ENCODE measurements at places on chromosomes 5 and 9. TPM values are rescaled to one million over a fixed set of nuclear protein-coding genes. Genes with fewer than 3 reads are reported as not detected.

DNA sequence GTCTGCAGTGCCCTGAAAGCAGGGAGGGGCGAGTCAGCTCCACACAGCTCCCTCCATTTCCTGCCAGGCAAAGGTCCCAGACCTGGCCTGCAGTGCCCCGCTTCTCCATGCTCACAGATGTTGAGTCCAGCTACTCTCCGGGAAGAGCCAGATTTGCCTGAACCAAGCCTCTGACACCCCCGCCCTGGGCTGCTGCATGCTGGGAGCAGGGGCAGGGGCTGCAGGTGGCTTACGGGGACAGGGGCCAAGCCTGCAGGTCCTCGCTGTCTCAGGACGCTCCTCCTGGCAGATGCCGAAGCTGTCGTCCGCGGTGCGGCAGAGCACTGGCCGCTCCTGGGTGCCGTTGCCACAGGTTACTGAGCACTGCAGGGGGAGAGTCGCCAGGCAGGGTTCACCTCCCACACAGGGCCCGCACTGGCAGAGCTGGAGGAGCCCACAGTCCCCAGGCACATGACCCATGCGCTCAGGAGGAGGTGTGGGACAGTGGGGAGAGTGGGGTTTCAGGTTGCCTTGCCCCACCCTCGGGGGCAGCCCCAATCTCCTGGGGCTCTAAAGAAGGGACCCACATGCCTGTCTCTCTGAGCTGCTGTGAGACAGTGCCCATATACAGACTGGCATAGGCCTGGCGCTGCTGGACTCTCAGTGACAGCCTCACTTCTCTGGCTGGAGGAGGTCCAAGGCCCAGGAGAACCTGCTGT lies 62.4 kb downstream of the ZNF354C start:
- DNase-seq = peak; percentile 9

C1QTNF2 gene
- polyA plus RNA-seq = 1.7 TPM

DNA sequence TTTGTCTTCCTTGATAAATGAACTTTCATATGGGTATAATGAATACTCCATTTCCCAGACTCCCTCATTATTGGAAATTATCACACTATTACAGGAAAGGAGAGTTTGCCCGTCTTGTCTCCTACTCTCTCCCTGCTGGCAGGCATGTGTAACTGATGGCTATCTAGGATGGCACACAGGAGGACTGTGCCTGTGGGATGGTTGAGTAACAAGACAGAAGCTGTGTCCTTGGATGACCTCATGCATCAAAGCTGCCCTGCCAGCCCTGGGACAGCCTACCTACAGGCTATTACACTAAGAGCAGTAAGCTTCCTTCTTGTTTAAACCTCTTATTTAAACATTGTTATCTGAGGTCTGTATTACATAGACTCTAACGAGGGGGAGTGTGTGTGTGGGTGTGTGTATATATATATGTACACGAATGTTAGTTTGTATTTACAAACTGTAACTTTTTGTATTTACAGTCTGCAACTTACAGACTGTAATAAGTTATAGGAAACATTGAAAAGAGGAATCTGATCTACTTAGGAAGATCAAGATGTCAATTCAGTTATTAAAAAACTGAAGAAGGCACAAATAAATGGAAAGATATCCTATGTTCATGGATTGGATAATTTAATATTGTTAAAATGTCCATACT lies 247.6 kb upstream of the ACO1 start:
- no peak for DNase-seq

DNA sequence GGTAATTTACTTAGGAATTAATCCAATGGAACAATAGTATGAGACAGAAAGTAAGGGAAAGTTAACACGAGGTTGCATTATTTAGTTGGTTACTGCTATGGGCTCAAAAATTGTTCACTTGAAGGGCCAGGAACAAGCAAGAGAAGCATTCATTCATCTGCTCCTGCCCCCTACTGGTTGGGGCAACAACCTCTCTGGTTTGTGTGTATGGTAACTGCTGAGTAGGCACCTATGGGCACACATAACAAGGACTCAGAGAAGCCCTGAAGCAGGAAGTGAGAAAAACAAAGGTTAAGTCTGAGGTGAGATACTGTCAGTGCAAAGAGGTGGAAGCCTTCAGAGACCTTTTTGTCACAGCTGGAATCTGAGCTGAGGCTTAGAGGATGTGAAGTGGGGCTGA lies 34.4 kb upstream of the RANBP6 start:
- DNase-seq = no peak

NR4A3 gene
- 4.9 TPM for polyA plus RNA-seq
